ENCODE measurements at places on chromosomes 13 and 19.

DNA sequence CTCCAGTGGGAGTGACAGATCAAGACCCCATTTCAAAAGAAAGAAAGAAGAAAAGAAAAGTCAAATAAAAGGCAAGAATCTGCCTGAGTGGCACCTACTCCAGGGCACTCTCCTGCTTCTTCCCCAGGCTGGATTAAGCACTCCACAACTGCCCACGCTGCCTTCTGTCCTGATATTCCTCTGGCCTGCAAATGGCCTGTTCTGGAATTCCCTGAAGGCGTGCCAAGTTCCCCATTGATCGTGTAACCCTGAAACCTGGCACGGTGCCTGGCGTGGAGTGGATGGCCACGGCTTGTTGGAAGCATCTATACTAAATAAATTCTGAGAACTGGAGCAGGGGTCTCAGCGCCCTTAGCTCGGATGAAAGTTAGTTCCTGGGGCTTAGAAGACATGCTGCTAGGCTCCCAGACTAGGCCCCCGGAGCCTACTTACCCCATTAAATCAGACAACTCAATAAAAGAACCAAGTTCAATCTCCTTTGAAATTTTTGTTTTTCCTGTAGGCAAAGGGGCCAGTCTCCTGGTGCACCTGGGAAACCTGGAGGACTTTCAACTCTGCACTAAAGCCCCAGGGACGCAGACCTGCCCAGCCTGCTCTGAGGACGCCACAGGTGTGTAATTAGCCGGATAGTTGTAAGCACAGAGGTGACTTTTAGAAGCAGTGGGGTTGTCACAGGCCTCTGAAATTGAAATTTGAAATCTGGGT, 21.9 kb downstream of the ANKRD27 start:
- peak; percentile 13 for DNase-seq

GRCh38 chr13:40186626-40187323, 479.7 kb downstream of the FOXO1 start:
- no peak for DNase-seq

DNA sequence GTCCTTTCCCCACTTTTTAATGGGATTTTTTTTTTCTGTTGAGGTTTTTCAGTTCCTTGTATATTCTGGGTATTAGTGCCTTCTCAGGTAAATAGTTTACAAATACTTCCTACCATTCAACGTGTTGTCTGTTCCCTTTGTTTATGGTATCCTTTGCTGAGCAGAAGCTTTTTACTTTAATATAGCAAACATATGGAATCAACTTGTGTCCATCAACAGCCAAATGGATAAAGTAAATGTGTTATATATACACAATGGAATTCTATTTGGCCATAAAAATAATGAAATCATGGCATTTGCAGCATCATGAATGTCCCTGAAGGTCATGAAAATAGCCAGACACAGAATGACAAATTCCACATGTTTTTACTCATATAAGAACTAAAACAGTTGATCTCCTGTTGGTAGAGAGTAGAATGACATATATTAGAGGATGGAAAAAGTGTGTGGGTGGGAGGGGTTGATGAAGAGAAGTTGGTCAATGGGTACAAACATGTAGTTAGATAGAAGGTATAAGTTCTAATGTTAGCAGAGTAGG, 500.8 kb downstream of the SLITRK6 start:
- DNase-seq, result no peak

DNA sequence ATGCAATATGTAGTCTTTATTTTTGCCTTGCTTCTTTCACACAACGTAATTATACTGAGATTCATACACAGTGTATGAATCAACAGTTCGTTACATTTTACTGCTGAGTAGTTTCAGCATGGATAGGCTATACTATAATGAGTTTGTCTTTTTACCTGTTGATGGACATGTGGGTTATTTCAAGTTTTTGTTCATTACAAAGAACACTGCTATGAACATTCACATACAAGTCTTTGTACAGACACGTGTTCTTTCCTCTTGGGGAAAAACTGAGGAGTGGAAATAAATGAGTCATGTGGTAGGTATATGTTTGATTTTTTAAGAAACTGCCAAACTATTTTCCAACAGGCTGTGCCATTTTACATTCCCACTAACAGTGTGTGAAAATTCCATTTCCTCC, 35.1 kb downstream of the ENOX1 start:
- DNase-seq, result no peak

- no peak for DNase-seq
Observed at GRCh38 chr19:46226438-46226973, 3.0 kb upstream of the IGFL1 start.

DNA sequence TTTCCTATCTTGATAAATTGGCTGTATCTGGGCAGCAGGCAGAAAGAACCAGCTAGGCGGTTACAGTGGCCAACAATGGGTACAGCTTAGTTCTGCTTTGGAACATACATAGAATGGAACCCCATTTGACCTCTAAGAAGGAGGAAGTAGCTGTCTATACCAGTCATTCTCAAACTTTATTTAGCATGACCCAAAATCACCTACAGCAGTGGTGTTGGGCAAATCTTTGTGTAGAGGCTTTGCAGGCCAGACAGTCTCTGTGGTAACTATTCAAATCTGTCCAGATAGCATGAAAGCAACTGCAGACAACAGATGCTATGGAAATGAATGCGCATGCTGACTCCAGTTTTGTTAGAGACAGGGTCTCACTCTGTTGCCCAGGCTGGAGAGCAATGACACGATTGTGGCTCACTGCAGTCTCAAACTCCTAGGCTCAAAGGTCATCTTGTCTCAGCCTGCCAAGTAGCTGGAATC, 12.0 kb upstream of the KCNC3 start:
- DNase-seq, result no peak

- DNase-seq, result no peak
Observed at GRCh38 chr13:54750521-54750920, 1721.9 kb downstream of the OLFM4 start.

GRCh38 chr13:99191900-99192399, 8.7 kb upstream of the UBAC2 start:
- no peak for DNase-seq

GRCh38 chr19:39099341-39099740, 15.2 kb downstream of the ACP7 start:
- DNase-seq, result no peak

DNA sequence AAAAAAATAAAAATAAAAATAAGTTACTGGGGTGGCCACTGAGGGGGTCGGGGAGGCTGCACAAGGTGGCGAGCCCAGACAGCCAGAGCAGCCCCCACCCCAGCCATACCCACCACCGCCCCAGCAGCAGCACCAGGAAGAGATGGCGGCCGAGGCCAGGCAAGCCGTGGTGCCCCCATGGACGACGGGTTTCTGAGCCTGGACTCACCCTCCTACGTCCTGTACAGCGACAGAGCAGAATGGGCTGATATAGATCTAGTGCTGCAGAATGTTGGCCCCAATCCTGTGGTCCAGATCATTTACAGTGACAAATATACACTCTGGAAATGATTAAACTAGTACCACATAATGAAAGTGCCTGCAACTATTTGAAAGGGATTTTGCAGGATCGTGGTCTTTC, 71.6 kb upstream of the ZDHHC20 start:
- DNase-seq, result no peak

- peak; percentile 88 for DNase-seq
Observed at GRCh38 chr13:50080911-50081678, 65.9 kb downstream of the KCNRG start.

DNA sequence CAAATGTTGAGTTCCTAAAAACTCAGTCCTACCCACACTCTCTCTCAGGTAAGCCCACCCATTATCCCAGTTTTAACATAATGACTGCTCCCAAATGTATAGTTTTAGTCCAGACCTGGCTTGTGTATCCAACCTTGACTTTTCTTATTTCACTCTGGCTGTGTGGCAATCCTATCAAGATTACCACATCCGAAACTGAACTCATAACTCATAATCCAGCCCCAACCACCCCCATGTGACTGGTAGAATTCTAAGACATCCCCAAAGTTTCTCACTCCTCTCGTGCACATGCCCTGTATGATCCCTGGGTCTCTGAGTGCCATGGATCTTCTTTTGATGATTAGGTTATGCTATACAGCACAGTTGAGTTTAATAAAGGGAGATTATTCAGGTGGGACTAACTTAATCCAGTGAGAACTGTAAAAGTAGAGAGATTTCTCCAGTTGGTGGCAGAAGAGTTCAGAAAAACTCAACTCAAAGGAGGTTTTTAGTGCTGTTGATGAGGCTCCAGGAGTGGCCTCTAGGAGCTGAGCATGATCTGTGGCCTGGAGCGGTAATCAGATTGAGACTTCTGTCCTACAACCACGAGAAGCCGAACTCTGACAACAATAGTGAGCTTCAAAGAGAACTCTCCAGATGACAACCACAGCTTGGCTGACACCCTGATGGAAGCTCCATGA, 413.4 kb downstream of the ZNF536 start:
- no peak for DNase-seq

DNA sequence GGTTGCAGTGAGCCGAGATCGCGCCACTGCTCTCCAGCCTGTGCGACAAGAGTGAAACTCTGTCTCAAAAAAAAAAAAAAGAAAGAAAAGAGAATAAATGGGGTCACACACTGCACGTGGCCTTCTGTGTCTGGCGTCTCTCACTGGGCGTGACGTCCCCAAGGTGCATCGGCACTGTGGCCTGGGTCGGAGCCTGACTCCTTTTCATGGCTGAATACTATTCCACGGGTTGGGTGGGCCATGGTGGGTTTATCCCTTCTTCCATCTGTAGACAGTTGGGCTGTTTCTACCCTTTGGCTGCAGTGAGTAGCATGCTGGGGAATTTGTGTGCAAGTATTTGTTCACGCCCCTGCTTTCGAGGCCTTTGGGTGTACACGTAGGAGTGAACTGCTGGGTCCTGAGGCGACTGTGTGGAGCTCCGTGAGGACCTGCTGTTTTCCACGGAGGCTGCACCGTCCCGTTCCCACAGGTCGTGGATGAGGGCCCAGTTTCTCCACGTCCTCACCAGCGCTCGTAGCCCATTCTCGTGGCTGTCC, 8.3 kb upstream of the MISP start:
- no peak for DNase-seq

GRCh38 chr13:97976610-97977521, 23.4 kb downstream of the IPO5 start:
- DNase-seq, result peak; percentile 85

- peak; percentile 75 for DNase-seq
Observed at GRCh38 chr19:43826787-43827754, at the start of gene ZNF283. Gene ZNF283, plus strand, starts transcription at chr19:43827321. Its CDS starts 6,184 bp downstream, at chr19:43833505.

GRCh38 chr19:44590245-44591059, 22.9 kb upstream of the IGSF23 start:
- no peak for DNase-seq

- no peak for DNase-seq
Observed at GRCh38 chr13:50894504-50894903, 15.1 kb upstream of the RNASEH2B start.
